Activated CD4-positive, alpha-beta memory T cell treated with anti-CD3 and anti-CD28 coated beads, Interleukin-2, amount 10 ng/mL, durations not matched to agents 7 days and 5 days (primary cell): ENCODE measurements at places on chromosomes 7 and 10. TPM values are rescaled to one million over a fixed set of nuclear protein-coding genes. Genes with fewer than 3 reads are reported as not detected.

Gene GPR26
- total RNA-seq, result not detected

- DNase-seq, result no peak
Measured at GRCh38 chr7:47327346-47327697, 254.6 kb downstream of the TNS3 start.

- DNase-seq, result no peak
Measured at GRCh38 chr10:62934258-62934657, 118.1 kb upstream of the EGR2 start.

DNA sequence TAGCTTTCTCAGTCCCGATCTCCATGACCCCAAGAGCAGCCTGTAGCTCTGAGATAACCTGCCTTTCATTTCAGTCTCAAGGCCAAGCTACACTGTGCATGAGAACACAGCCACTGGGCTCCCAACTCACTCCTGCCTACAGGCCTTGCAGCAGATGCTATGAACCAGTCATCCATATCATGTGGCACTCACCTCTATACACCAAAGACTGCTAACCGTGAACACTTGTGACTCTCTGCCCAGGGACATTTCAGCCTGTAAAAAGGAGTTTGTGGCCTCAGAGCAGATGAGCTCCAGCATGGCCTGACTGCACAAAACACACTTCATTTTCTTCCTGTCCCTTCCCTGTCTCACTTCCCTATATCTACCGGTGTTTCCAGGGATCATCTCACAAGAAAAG is 56.9 kb upstream of the NPY start:
- no peak for DNase-seq

DNA sequence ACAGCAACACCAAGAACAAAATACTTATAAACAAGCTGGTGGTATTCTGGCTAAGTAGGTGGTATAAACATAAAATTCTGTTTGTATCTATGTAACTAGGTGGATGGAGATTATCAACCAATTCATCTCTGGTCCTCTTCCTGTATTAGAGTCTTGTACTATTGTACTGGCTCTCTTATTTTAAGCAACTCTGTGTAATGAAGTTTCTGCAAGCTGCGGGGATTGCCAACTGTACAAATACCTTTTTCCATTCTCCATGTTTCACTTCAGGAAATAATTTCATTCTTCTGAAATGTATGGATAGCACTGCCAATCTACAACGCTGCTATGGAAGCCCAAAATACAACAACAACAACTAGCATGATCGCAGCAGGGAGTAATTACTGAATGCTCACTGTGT is 44.8 kb downstream of the JAZF1 start:
- no peak for DNase-seq
